Panc1 (cell line): ENCODE measurements at places on chromosomes 12 and 14.

DNA sequence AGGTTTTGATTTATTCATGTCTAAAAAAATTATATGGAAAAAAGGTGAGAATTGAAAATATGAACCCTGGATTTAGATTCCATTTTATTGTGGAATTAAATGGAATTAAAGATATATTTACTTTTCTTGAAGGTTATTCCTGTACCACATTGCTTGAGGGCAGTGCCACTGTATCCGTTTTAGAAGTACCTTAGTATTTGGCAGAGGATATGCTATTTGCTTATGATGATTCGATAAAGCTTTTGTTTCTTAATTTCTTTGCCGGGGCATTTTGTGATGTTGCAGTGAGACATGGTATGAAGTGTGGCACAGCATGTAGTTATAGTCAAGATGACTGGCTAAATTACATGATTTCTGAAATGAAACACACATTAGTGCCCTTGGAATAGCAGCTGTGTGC is 7.6 kb downstream of the TMTC2 start:
- DNase-seq, result no peak

GRCh38 chr14:99075061-99075460 is 196.9 kb downstream of the BCL11B start:
- DNase-seq, result no peak

GRCh38 chr14:75861161-75861621 is 120.6 kb downstream of the TGFB3 start:
- DNase-seq, result no peak

GRCh38 chr12:31600252-31600651 is 9.3 kb upstream of the DENND5B start:
- DNase-seq, result no peak

DNA sequence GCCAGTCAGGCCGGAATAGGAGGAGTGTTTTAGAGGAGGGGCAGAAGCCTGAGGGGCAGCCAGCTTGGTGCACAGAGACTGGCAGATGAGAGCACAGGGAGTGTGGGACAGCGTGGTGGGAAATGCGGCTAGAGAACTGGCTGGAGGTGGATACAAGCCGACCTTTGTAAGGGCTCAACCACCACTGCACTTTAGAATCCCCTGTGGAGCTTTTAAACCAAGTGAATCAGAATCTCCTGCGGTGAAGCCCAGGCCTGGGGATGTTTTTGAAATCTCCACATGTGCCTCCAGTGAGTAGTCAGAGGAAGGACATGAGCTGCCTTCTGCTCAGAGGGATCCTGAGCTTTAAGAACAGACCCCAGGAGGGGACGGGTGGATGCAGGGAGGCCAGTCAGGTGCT is 10.9 kb upstream of the PCED1B start:
- no peak for DNase-seq

DNA sequence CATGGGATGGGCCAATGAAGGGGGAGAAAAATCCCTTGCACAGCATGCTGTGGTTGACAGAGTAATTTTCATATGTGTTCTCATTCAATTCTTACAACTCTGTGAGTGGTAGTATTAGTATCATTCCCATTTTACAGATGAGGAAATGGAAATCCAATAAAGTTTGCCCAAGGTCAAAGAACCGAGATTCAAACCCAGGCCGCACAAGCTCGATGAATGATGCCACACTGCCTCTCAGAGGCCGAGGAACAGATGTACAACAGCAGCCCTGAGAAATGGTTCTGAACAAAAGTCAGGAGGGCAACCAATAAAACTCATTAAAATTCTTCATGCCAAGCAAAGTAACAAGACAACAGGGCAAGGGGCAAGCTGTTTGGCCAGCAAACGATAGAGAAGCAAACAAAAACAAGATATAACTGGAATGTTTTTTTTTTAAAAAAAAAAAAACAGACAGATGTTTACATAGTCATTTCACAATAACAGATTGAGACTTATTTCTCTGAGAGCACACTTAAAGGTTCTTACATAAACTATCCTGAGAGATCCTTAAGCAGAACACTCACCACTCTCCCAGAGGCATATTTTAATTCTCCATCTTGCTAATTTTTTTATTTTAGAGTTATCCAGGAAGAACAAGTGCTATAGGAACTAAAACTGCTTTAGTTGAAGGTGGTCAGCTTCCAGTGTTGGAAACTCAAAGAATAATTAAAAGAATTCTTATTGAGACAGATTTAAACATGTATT is 85.8 kb downstream of the EXOC5 start:
- no peak for DNase-seq

DNA sequence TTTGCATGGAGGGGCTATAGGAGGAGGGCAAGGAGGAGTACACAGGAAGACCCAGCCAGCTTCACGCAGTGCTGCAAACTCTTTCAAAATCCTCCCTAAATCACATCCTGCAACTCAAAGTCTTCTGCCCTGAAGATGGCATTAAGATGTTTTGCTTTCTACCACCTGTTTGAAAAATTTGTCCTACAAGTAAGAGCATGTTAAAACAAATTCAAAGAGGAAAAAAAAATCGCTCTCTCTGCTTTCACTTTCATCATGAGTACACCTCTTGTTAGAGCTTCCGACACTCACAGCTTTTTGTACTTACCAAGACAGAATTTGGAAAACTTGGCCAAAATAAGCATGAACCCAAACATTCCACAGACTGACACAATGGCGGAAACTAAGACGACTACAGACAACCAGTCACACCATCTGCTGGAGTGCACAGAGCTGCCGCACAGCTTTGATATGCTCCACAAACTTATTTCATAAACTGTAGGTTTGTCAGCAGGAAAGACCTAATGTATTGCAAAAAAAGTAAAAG is 21.3 kb downstream of the GCH1 start:
- DNase-seq, result no peak

DNA sequence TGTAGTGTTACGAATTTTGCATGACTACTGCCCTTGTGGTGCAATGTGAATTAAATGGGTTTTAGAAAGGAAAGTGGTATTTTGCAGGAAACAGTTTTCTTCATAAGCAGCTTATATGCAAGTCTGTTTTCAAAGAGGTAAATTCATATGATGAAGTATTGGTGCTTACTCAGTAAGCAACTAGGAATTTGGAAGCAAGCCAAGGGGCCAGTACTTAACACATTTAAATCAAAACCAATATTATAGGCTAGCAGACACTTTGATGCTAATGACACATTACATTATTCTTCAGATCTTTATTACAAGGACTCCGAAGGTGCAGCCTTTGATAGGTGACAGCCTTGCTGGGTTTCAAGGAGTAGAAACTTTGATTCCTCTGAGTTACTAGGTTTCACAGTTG is 23.1 kb downstream of the MGAT4C start:
- DNase-seq, result no peak

DNA sequence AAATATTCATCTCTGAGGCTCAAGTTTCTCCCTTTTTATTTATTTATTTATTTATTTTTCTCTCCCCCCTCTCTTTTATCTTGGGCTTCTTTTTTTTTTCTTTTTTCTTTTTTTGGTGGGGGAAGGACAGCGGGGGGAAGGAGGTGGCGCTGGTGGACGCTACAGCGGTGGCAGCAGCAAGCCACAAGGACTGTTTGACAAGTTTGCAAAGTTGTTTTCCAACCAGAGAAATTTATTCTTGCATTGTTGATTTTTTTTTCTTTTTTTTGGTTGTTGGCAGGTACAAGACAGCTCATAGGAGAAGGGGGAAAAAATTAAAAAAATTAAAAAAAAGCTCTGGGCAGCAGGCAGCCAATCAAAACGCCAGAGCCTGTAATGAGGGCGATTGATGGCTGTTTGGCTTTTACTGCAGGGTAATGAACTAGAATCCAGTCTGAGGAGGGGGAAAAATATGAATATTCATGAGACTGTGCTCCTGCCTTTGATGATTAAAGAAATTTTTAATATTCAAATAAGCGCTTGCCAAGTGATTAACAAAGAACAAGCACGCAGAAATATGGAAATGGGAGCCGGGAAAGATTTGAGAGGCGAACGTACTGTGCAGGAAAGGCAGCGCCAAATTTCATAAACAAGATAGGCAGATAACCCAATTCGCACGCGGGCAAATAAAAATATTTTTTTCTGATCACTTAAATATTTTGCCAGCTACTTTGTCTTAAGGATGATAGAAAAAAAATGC is 36.2 kb downstream of the BCL11B start:
- no peak for DNase-seq

- DNase-seq, result peak; percentile 81
Measured at GRCh38 chr12:46556819-46557524, 184.4 kb upstream of the SLC38A2 start.

GRCh38 chr12:67714648-67715047 is 66.1 kb downstream of the DYRK2 start:
- no peak for DNase-seq

- DNase-seq, result no peak
Measured at GRCh38 chr12:32217354-32218310, 111.0 kb downstream of the BICD1 start.

DNA sequence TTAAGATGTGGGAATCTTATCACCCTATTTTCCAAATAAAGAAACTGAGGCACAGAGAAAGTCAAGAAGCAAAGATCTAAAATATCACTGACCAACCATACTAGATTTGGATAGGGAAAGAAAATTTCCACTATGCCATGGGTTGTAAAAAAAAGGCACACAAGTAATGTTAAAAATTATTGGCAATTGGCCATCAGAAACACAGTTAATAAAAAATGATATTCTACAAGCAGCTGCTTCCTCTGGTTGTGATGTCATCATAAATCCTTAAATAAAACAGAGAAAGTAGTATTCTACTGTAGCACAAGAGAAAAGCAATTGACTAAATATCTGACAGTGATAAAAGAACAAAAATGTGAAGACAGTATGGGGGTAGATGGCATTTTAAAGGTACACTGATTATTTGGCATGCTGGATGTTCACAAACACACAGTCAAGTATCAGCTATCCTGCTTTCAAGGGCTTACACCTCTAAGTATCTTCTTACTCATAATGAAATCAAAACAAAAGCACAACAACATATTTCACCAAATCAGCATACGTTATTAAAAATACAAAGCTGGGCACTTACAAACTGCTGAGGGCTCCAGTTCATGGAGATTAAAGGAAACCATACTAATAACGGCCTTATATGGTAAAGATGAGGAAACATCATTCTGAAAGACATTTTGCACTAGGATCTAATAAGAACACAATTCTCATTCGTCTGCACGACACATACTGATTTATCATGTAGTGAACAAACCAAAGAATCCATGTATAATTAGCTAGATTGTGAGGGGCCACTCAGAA is 45.7 kb downstream of the CORO1C start:
- no peak for DNase-seq

DNA sequence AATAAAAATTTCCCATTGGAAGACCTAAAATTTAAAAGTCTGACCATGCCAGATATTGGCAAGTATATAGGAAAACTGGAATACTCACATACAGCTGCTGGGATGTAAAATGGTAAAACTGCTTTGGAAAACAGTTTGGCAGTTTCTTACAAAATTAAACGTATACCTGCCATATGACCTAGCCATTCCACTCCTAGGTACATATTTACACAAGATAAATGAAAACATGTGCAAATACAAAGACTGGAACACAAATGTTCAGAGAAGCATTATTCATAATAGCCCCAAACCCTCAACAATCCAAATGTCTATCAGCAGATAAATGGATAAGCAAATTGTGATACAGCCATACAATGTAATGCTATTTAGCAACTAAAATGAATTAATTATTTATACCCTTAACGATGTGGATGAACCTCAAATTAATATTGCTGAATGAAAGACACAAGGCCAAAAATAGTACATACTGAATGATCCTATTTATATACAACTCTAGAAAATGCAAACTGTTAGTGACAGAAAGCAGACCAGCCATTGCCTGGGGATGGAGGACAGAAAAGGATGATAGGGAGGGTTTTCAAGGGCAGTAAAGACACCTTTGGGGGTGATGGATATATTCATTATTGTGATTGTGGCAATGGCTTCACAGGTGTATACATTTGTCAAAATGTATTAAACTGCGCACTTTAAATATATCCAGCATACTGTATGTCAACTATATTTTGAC is 21.3 kb upstream of the TCP11L2 start:
- no peak for DNase-seq

DNA sequence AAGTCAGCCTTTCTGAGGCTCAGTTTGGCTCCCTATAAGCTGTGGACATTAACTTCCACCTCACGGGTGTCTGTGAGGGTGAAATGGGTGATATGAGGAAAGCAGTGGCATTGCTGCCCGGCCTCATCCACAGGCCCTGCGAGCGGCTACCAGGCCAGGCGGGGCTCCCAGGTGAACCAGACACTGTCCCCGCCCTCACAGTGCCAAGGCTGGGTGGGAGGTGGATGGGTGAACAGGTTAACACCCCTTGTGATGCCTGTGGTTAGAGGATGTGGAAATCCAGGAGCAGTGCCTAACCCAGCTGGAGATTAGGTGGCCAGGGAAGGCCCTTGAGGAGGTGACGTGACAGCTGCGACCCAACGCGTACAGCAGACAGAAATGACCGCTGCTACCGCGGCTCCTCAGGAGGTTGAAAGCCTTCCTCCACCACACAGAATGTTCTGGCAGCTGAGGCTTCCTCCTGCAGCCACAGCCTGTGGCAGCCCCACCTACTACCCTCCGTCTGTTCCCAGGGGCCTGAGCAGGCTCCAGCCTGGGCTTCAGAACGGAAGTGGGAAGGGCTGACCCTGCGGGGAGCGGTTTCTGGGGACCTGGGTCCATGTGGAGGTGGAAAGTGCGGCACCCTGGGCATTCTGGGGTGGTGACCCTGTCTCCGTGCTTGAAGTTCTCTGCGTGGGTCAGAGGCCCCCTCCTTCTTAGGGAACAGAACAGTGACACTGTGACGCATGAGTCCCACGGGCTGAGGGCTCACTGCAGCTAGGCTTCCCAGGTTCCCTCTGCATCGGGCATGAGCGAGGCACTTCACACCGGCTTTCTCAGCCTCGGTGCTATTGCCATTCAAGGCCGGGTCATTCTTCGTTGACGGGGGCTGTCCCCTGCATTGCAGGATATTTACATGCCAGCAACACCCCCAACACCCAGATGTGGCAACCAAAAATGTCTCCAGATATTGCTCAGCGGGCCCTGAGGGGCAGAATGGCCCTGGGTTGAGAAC is 9.7 kb downstream of the MMAB start:
- no peak for DNase-seq

DNA sequence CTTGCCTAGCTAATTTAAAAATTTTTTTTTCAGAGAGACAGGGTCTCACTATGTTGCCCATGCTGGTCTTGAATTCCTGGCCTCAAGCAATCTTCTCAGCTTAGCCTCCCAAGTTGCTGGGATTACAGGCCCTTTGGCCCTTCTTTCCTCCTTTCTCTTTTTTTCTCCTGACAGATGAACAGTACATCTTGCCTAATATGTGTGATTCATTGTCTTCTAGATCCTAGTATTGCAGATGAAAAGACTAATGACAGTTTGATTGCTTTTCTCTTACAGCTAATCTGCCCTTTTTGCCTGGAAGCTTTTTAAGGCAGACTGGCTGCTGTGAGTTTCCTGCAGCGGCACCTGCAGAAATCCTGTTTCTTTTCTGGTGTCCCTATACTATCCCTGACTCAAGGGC is 12.0 kb downstream of the DEPDC4 start:
- no peak for DNase-seq

- no peak for DNase-seq
Measured at GRCh38 chr14:61671082-61671481, 24.2 kb upstream of the HIF1A start.
